A549 (cell line): ENCODE measurements at places on chromosomes 6 and 20.

DNA sequence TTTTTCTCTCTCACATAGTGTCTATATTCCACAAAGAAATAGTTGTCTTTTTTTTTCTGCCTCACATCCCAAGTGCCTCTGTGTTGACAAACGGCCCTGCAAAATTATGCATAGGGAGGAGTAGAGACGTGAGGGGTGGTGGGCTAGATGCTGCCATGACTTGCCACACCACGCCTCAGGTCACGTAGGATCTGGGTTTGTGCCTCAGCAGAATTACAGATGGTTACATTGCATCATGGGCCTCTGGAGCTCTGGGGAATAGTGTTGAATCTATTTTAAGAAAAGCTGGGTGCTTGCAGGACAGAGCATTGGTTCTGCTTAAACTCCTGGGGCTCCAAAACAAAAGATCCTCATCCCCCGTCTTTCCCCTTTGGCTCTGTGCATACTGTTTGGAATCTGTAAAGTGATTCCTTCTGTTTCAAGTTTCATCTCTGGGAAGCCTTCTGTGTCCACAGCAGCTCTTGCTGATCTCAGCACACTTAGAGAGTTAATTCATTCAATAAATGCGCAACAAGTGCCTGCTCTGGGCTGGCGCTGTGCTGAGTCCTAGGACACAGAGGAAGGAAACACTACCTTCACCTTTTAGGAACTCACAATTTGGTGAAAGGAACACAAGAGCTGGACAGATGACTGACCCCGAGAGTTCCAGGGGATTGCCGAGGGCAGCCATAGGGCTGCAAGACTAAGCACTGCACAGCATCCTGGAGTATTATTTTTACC lies 2.4 kb downstream of the FANCE start:
- no peak for DNase-seq

GRCh38 chr20:11112832-11113231 lies 439.0 kb upstream of the JAG1 start:
- DNase-seq, result no peak

DNA sequence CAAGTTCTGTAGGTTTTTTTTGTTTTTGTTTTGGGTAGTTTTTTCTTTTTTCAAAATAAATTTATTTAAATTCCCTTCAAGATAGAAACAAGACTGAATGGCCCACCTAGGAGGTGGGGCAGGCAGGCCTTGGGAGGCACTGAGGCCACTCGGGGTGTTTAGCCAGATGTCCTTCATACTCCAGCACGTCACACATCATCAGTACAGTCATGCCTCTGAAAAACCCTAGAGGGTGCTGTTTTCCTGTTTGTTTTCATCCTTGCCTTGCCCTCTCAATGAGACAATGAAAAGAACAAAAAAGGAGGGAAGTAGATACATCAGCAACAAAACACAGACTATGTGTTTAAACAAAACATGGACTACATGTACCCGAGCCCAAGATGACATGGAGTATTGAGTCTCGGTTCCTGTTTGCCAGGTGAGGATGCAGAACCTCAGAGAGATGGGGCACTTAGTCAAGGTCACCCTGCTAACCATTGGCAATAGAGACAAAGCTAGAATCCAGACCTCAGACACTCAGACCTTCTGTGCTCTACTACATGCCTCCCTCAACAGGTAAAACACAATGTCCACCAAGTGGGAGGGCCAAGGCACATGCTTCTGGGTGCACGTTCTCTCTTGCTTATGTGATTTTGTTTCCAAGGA lies 26.8 kb upstream of the CLIC5 start:
- DNase-seq, result peak; percentile 8

DNA sequence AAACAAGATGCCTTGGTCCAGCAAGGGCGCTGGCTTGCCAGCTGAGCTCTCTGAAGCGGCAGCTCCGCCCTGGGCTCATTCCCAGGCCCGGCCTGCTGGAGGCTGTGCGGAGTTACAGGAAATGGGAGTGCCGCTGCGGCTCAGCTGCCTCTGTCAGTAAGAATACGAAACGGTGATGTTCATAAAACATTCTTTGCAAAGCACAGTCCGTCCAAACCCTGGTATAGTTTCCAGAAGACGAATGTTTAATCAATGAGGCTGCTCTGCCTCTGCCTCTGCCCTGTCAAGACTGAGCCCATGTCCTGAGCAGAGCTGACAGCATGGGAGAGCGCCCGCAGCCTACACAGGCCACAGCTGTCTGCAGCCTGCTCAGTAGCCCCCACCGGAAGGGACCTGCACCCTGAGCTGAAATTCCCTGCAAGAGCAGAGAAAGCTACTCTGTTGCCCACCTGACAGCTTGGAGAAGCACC lies 153.3 kb upstream of the SNX9 start:
- peak; percentile 38 for DNase-seq

DNA sequence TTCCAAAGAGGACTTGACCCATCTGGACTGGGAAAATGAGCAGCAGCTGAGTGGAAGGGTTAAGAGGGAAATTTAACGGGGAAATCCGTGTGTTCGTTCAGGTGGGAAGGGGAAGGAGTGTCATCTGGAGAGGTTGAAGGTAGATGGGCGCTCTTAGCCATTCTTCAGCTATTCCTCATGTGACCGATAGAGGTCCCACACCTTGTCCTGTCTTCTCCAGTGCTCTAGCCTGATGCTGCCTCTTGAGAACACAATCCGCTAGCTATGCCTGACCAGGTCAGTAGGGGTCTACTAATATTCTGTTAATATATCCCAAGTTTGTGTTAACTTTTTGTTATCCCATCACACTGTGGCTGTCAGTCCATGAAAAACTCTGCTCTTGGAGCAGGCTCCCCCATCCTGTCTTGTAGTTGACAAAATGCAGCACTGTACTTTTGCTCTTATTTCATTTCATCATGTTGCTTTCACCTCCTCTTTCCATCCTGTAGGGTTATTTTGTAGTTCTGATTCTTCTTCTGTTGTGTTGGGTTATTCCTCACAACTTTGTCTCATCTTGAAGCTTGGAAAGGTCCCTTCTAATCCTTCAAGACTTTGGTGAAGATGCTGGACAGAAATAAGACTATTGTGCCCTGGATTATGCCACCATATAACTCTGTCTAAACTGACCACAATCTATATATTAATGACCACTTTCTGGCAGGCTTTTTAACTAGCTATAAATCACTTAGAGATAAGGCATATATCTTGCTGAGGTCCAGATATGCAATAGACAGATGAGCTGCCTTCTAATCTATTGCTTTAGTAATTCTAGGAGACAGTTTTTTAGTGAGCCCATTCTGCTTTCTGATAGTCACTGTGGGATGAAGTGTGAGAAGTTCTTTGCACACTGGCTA lies 123.4 kb upstream of the SUPT3H start:
- DNase-seq, result peak; percentile 61

GRCh38 chr6:12525276-12525675 lies 191.3 kb upstream of the PHACTR1 start:
- no peak for DNase-seq
